Lower leg skin (tissue), 4 donors: ENCODE measurements at places on chromosomes 16 and 17.

GRCh38 chr16:27232061-27232900 lies 29.0 kb downstream of the KDM8 start:
- no peak for DNase-seq

DNA sequence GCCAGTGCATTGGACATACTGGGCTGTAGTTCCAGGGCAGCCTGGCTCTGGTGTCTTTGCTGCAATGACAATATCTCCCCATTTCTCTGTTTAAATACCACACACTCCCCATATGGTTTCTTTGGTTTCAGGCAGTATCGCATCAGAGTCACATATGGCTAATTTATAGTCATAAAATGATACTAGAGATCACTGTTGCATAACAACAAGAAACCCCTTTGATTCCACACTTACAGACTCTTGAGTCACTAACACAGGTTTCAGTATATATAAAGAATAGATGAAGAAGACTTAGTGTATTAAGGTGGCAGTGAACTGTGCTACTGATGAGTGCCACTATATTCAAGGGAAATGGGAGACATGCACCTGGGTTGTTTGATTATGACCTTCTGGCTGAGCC lies 281.6 kb downstream of the WWOX start:
- DNase-seq, result peak; percentile 23

DNA sequence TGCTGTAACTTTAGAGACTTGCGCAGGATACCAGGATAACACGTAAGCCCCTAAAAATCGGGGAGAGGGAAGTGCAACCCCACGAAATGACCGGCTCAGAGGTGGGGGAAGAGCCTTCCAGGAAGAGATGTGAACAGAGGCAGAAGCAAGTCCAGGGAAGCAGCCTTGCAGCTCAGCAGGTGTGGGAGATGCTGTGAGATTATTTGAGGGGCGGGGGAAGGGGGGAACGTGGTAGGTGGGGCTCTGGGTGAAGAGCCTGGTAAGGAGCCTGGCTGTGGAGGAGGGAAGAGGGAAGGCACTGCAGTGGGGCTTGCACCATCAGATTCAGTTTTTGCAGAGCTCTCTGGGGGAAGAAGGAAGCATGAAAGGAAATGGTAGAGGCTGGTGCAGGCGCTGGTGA lies 95.4 kb upstream of the CACNG5 start:
- DNase-seq, result no peak

DNA sequence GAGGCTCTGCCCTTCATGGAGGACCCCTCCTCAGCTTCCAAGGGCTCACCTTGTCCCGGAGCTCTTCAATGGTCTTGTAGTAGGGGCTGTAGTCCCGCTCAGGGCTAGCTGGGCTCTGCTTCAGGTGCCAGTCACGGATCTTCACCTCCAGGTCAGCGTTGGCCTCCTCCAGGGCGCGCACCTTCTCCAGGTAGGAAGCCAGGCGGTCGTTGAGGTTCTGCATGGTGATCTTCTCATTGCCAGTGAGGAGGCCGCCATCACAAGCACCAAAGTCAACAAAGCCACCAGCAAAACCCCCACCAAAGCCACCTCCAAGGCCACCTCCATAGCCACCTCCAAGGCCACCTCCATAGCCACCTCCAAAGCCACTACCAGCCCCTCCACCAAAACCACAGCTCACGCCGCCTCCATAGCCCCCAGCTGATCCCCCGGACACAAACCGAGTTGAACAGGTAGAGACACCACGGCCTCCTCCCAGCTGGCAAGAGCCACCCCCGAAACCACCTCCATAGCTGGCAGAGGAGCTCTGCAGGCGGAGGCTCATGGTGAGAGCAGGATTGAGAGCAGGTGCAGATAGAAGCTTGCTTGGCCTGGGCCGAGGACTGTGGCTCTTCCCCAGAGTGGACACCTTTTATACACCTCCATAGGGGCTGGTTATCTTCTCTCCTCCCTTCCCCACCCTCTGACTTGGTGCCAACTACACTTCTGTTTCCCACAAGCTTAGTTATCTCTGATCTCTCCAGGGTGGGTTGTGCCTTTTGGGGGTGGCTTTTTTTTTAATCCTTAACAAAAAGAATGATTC lies at the start of gene KRT13:
Gene KRT13 (minus strand): TSS at position 606 of the 802 bp plus-strand sequence. CDS start 62 bp downstream, at position 544.
- DNase-seq, result no peak

- DNase-seq, result no peak
These were observed 182.6 kb downstream of the C16orf78 start for GRCh38 chr16:49556249-49556605.

DNA sequence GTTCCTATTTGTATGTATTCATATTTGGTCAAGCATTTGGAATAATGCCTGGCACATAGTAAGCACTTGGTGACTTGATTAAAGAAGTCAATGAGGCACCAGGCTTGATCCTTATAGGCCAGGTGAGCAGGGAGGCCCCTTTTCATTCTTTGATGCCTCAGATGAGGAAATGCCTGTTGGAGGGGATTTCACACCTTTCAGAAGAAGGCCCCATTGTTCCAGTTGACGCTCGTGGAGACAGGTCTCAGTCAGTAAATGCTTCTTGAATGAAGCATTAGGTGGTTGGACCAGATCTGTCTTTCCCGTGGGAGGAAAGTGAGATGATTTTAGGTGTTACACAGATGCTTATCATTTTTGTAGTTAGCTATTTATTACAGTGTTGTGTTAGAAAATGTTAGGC lies 13.0 kb downstream of the LCMT1 start:
- no peak for DNase-seq

DNA sequence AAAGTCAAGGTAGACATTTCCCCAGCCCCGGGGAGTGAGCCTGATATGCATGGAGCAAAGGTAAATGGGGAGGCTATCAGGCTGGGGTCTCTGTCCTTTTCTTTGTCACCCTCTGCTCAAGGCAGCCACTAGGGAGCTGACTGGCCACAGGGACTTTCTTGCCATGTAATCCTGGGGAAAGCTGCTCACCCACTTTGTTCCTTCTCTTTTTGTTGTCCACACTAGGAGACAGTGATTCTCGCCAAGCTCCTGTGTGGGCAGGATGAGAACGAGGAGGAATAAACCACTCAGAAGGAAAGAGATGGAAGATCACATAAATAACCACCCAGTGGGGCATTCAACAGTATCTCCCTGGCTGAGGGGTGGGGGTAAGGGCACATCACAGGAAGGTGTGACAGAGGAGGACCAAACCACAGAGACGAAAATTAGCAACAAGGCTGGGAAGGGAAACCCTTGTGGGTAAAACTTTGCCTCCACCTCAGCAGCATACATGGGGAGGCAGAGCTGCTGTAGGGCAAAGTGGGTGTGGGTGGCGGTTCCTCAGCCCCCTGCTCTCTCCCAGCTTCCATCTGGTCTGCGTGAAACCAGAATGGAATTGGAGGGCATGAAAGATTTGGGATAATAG lies 26.2 kb upstream of the CCL1 start:
- DNase-seq, result no peak

GRCh38 chr16:27289669-27290068 lies 21.1 kb upstream of the NSMCE1 start:
- peak; percentile 4 for DNase-seq

DNA sequence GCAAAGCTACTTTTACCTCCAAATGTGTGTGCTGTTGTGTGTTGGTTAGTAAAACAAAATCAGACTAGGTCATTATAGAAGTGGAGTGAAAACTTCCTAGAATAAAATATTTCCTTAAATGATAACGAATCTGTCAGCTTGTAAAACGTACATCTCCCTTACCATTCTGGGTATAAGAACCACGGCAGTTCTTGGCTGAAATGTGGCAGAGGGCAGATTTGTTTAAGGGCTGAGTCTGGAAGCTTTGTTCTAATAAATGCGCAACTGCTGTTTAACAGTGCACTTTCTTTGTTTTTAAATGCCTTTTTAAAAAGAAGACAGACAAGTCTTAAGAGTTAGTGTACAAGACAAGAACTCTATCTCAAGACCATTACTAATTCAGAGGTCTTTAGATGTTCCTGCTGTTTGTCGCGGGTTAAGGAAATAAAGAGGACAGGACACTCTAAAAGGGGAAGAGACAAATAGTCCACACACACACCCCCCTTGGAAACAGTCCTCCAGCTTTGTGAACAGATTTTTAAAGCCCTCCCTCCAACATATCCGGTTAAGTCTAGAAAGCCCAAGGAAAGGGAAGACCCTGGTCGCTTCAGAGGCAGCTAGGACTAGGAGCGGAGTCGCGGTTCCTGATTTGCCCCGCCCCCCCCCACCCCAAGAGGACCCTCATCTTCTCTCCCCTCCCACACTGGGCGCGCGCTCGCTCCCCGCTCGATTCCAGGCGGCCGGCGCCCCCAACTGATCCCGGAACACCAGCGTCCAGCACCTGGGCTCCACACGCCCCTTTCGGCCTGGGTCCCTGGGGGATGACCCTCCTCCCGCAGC lies 658 bp downstream of the SYNRG start:
- DNase-seq, result no peak

- no peak for DNase-seq
These were observed 658 bp downstream of the CACNG4 start for GRCh38 chr17:66964930-66965800.

- no peak for DNase-seq
These were observed 6.0 kb upstream of the KRT38 start for GRCh38 chr17:41446806-41447205.

DNA sequence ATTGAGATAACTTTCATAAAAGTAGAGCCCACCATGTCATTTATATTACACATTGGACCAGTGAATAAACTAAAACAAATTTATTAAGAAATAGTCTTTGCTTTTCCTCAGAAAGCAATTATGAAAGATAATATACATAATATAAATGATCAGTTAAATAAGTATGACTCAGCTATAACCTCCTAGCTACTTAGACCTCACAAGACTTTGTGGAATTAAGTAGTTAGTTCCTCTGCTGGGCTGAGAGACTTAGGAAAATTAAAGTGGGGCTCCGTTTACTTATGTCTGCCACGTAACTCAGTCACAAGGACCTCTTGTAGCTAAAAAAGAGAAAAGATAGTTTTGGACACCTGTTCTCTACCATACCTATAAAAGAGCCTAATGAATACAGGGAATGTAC lies 76.9 kb downstream of the MRTFB start:
- DNase-seq, result no peak

DNA sequence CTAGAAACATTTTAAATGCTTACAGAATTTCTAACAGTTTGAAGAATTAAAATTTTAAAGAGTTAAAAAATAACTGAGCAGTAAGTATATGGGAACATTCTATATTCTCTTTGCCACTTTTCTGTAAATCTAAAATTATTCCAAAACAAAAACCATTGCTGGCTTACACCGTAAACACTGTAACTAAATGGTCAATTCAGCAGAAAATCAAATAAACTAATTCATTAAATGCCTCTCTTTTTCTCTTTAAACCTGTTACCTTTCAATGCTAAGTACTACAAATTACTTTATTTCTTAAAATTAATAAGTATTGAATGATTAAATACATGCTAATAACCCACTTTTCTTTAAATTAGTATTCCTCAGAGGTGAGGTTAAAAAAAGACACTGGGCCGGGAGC lies 14.0 kb downstream of the TERB1 start:
- no peak for DNase-seq

DNA sequence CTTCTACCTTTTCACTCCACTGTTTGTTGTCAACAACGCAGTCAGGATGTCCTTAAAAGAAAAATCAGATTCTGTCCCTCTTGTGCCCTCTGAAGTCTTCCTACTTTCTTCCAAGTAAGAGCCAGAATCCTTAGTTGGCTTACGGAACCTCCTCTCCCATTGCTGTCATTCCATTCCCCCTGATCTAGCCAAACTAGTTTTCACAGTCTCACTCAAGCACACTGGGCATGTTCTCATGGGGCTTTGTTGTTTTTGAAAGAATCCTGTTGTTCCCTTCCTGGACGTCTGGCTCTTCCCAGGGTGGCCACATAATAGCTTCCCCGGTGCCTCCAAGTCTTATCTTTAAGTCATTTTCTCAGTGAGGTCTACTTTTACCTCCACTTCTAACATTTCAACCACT lies 158.6 kb upstream of the ELAC2 start:
- no peak for DNase-seq

GRCh38 chr16:31335431-31335830 lies 19.5 kb upstream of the ITGAX start:
- no peak for DNase-seq

DNA sequence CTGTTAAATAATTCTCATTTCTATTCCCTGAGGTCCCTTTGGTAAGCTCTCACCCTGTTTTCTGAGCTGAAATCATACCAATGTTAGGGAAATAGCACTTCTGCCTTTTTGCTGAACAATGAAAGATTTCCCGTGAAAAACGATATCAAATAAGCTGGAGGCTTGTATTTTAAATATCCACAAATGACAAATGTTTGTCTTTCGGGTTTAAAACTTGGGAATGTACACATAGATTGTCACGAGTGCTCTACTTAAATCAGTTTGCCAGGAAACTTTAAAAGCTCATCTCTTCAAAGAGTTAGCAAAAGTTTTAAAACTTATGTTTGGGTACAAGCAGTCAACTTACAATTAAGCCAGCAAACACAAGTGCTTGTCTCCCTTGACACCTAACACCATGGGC lies 393.5 kb upstream of the MON1B start:
- DNase-seq, result no peak

DNA sequence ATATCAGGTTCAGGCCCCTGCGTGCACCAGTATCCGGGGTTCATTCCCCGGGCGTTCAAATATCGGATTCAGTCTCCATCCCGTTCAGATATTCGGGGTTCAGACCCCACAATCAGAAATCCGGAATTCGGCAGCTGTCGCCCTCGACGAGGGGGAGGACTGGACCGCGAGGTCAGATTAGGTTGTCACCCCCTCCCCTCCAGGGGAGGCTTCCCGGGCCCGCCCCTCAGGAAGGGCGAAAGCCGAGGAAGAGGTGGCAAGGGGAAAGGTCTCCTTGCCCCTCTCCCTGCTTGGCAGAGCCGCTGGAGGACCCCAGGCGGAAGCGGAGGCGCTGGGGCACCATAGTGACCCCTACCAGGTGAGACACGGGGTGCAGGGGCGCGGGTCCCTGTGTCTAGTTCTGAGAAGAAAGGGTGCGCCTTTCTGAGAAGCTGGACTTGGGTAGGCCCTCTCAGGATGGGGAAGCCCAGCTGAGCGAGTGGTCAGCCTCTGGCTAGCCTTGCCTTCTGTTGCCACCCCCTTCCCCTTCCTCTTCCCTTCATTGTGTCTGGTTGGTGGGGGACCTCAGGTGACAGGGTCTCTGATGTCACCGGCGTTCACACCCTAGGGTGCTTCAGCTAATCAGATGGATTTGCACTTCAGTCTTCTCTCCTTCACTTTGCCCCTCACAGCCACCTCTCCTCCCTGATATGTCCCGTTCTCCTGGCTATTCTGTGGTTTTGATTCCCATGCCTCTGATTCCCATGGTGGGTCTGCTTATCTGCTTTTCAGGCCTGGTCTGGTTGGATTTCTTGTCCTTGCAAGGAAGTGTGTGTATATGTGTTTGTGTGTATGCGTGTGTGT lies 844 bp downstream of the TAOK2 start:
- DNase-seq, result no peak

GRCh38 chr17:58630883-58631522 lies 60.8 kb downstream of the TEX14 start:
- DNase-seq, result no peak
